ENCODE measurements at places on chromosomes 16 and 17.

GRCh38 chr16:62503073-62503472, 466.8 kb upstream of the CDH8 start:
- DNase-seq: no peak

GRCh38 chr17:15262291-15263205, 2.6 kb downstream of the PMP22 start:
- DNase-seq: peak; percentile 68

GRCh38 chr17:62611292-62611691, 16.2 kb upstream of the MRC2 start:
- DNase-seq: no peak

DNA sequence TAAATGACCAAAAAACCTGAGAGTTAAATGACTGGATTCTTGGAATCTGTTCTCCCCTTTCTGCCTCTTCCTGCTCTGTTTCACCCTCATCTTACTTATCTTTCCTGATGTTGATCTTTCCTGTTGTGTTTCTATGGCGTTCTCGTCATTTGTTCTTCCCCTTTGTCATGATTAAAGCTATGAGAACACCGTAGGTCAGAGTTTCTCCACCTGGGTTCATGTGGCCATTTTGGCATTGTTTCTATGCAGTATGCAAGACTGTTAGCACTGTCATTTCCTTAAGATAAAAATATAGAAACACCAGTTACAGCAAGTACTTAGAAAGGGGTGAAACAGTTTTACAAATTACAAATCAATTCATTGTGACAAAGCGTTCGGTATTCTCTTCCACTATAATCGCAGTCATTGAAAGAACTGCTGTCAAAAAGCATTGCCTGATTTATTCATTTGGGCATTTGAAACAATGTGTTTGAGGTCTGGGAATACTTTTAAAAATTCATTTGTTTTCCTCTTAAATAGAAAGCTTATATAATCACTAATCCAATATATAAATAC, 166.0 kb downstream of the PHKB start:
- no peak for DNase-seq
